Kidney (tissue), 22 donors: ENCODE measurements at places on chromosomes 11 and 22. TPM values are rescaled to one million over a fixed set of nuclear protein-coding genes. Genes with fewer than 3 reads are reported as not detected.

Gene DRICH1
- total RNA-seq: 1.1 TPM

DNA sequence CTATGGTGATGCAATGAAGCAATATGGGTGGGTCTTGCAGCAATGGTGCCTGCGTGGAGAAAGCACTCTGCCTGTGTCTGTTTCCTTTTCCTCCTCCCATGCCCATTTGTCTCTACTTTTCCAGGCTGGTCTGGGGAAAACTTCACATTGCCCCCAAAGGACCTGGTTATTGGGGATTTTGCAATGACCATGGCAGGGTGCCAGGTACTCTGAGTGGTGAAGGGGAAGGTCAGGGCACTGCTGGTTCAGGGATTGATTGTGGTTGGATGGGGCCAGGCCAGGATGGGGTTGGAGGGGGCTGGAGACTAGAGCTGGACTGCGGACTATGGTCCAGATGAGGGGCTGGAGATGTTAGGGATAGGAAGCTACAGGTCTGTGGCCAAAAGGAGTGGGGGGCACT lies 92.1 kb downstream of the INSC start:
- no peak for DNase-seq

DNA sequence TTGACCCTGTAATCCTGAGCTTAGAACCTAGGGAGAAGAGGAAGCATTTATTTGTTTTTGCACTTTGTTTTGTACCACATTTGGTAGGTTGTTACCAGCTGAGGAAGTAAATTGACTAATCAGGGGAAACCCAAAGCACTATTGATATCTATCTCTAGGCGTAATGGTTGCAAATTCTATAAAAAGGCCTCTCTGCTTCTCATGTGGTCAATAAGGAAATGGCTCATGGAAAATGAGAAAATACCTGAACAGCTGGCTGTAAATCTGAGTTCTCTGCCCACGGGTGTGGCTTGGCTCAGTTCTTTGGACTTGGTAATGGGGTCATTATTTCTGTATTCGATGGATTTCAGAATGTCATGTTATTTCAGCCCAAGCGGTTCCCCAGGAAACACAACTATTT lies 42.4 kb downstream of the BARX2 start:
- DNase-seq: no peak

- DNase-seq: no peak
Measured at GRCh38 chr11:76315182-76315853, 65.6 kb downstream of the THAP12 start.

GRCh38 chr22:35329114-35329847 lies 29.6 kb downstream of the TOM1 start:
- DNase-seq: no peak

- DNase-seq: no peak
Measured at GRCh38 chr11:117232911-117233409, 489 bp downstream of the RNF214 start.

GRCh38 chr11:34028425-34028824 lies 23.1 kb upstream of the CAPRIN1 start:
- no peak for DNase-seq
